ENCODE measurements at places on chromosomes 12 and 14.

DNA sequence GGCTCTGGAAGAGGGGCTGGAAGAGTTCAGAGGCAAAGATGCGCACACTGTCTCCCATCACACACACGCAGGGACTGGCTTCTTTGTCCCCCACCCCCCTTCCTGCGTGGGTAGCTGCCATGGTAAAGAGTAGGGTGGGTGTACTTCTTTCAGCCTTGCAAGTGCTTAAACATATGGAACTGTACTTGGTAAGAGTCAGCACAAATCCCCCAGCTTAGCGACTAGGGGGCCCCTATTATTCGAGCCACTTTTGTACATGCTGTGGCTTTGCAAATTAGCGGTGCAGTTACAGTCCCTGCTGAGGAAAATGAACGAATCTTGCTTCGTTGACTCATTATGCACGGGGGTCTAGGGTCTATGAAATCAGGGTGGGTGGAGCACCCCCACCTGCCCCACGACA is 123.8 kb downstream of the AACS start:
- DNase-seq, result no peak

DNA sequence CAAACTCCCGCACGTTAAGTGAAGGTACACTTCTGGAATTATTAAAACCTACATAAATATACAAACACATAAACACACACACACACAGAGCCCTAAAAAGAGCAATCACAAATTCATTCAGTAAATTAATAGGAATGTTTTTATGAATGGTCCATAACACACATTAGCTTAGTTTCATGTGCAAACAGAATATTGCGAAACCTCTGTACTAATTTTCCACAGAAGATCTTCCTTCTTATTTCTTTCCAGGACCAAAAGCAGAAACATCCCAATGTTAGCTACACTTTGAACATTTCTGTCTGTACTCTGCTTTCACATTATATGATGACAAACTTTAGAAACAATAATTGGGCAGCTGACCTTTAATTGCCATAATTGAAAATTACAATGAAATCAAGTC is 101.6 kb downstream of the SOX5 start:
- no peak for DNase-seq

GRCh38 chr14:89811954-89812575 is 142.5 kb downstream of the EFCAB11 start:
- no peak for DNase-seq

- no peak for DNase-seq
Observed at GRCh38 chr12:106081606-106082005, 57.1 kb downstream of the NUAK1 start.

DNA sequence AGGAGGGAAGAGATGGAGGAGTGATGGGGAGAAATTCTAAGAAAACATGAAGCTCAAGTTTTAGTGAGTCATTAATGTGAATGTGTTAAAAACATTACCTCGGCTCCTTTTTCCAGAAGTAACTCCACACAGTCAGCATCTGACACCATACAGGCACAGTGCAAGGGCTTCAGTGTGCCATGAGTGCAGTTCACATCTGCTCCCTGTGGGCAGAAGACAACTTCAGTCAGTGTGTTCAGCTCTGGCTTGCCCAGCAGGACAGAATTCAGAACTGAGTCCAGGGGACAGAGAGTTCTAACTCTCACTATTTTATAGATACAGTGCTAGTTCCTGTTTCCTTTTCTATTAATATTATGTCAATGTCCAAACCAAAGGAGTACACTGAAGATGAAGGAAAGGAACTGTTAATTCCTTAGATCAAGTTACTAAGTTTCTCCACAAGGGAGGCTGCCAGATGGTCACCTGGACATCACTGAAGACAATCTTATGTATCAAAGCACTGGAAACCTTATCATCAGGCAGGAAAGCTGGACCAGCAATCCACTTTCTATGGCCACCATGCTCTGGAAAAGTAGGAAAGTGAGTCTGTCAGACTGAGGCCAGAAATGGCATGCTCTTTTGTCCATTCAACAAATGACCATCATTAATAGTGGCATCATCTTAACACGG is 6.1 kb downstream of the ASB8 start:
- no peak for DNase-seq

DNA sequence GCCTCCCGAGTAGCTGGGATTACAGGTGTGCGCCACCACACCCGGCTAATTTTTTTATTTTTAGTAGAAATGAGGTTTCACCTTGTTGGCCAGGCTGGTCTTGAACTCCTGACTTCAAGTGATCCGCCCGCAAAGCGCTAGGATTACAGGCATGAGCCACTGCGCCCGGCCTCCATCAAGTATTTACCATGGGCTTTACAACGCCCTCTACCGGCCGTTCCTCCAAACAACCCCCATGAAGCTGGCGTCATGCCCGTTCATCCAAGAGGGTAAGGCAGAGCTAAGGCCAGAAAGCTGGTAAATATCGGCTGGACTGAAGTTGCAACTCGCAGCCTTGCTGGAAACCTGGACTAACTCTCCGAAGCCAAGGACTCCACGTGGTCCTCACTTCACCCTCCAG is 41.6 kb downstream of the RNF34 start:
- no peak for DNase-seq

DNA sequence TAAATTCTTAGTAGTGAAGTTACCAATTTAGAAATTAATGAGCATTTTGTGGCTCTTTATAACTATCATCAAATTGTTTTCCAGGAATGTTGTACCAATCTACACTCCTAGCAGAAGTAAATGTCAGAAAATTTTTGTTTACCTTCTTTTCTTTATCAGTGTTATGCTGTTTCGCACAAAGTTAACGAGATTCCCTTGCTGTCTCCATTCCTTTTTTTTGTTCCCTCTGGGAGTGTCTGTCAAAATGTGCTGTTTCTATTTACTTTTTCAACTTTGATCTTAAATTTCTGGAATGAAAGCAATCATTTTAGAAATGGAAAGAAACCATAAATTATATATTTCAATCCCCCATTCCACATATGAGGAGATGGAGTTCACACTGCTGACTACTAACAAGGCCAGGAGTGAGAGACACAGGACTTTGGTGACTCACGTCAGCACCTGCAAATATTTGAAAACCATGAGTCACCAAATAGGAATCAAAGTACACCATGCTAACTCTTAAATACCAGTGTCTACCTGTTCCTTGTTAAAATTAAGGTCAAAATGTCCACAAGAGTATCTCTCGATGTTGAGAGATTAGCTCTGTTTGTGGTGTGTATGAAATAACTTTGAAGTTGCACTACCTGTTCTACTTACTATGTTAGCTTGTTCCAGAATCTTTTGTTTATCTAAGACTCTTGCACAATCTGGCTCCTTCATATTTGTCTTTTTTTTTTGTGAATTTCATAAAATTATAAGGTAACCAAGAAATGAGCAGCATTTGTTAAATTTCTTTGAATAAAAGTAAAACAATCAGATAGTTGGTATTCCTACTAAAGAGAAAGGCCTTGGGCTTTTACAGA is 106.0 kb downstream of the RMST start:
- DNase-seq, result no peak

GRCh38 chr12:124720004-124720680 is 143.5 kb downstream of the SCARB1 start:
- DNase-seq, result no peak

DNA sequence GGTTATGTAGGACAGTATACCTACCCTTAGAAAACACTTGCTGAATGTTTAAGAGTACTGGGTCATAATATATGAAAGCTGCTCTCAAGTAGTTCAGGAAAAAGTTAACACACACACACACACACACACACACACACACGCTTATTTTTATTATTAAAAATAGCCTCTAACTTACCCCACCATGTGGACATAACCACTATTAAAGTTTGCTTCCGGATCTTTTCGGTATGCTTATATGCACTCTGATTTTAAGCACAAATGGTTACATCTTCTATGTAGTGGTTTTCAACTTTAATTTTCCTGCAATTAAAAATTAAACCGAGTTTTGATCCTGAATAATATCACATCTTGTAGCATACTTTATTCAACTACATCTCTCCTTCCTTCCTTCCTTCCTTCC is 84.9 kb upstream of the TRAF3 start:
- DNase-seq, result no peak

DNA sequence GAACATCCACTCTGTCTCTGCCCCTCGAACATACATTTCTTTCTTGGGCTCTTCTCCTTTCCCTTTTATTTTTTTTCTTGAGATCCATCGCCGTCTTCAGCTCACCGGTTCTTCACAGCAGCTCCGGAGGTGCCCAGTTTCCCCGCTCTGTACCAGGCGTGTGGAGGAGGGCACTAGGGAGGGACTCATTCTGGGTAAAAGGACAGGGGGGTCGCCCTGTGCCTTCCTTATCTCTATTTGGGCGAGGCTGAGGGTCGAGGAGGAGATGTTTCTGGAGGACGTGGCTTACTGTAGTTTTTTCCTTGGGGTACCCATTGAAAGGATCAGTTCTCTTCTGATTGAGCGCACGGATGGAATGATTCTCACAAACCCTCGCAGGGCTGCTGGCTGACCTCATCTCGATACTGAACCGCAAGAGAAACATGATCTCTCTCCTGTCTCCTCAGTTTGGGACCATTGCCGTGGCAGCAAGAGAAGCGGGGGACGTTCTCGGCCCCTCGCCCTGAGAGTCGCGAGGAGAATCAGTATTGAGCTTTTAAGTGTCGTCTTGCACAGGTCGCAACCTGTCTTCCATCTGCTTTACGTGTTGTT is 386 bp downstream of the LIN52 start:
- no peak for DNase-seq

DNA sequence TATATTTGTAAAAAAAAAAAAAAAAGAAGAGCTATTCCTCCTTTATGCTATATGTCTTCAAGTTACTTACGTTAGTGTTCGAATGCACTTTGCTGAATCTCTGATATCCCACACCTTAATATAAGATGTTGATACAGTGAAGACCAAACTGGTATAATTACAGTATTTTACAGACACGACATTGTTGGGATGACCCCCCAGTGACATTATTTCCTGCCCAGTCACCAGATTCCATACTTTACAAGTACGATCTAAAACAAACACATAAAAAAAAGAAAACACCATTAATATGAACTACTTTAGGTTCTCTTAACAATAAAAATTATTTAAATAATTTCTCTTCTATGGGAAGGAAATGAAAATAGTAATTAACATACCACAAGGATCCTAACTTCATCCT is 133.4 kb downstream of the KIF21A start:
- no peak for DNase-seq

DNA sequence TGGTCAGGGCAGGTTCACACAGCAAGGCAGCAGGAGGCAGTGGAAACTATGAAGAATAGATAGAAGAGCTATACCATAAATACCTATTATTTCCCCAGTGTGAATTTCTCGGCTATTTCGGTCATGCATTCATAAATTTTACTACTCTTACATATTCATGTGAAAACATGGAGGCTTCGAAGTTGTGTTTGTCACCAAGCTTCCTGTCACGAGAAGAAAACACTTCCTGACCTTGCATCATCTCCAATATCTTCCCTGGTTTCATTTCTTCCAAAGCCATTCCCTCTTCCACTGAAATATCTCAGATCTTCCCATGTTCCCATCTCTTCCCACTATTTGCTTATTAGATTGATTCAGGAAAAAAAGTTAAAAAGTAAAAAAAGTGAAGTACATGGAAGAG is 80.4 kb downstream of the CPNE8 start:
- DNase-seq, result no peak

- DNase-seq, result no peak
Observed at GRCh38 chr12:13375583-13376345, 179.2 kb downstream of the EMP1 start.

GRCh38 chr12:45407981-45408728 is 192.3 kb downstream of the ANO6 start:
- DNase-seq, result no peak

GRCh38 chr12:106428384-106428783 is 70.8 kb downstream of the POLR3B start:
- no peak for DNase-seq

GRCh38 chr12:52713960-52714886 is 10.9 kb upstream of the KRT77 start:
- peak; percentile 26 for DNase-seq

- DNase-seq, result no peak
Observed at GRCh38 chr14:52254086-52254485, 13.4 kb upstream of the PTGDR start.

- no peak for DNase-seq
Observed at GRCh38 chr12:20426191-20426590, 57.9 kb downstream of the PDE3A start.

GRCh38 chr12:69704357-69704756 is 5.3 kb upstream of the BEST3 start:
- no peak for DNase-seq

GRCh38 chr14:98169170-98169587 is 1102.8 kb downstream of the BCL11B start:
- no peak for DNase-seq

DNA sequence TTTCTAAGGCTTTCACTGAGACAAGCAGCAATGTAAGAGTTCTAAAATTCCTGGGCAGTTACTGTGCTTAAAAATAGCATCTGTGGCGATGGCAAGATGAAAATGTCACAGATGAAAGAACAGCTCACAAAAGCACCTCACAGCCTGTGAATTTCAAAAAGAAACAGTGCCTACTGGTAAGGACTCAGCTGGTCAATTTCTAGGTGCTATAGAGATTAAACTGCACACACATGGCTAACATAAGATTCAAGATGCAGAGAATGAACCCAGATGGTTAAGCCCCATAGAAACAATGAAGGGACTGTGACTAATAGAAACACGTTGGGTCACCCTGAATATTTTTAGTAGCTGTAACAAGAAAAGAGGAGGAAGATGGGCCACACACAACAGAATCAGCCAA is 12.0 kb upstream of the IL26 start:
- DNase-seq, result no peak

DNA sequence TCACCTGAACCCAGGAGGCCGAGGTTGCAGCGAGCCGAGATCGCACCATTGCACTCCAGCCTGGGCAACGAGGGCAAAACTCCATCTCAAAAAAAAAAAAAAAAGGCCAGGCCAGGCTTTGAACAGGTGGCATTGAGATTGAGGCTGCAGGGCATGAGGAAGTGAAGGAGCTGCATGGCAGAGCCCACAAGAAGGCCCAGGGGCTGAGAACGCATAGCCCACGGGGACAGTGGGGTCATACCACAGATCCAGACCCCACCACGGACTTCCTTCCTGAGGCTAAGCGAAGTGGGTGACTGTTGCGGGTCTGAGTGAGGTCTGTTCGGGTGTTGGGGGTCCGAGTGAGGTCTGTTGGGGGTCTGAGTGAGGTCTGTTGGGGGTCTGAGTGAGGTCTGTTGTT is 7.8 kb downstream of the JAG2 start:
- no peak for DNase-seq

DNA sequence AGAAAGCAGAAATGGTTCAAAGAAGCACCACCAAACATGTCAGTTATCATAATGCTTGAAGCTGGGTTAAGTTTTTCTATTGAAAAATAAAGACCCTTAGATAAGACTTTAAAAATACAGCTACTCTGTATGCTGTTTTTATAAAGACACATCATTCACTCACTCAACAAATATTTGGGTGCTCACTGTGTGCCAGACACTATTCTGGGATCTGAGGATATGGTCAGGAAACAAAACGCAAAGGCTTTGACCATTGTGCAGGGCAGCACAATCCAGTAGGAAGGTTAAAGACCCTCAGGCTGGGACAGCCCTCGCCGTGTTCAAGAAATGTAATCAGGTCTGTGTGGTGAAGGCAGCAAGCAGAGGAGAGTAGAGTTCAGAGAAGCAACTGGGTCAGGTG is 38.0 kb upstream of the DPY19L2 start:
- no peak for DNase-seq

- no peak for DNase-seq
Observed at GRCh38 chr12:26280869-26281268, 85.5 kb downstream of the SSPN start.

All from activated CD4-positive, alpha-beta T cell treated with anti-CD3 and anti-CD28 coated beads for 4 hours (primary cell).